HS-5 (cell line): ENCODE measurements at places on chromosomes 3 and 15.

- DNase-seq = no peak
These were observed 62.5 kb downstream of the ARHGAP31 start for GRCh38 chr3:119356646-119357045.

GRCh38 chr3:183638101-183638852 lies 2.9 kb downstream of the KLHL24 start:
- no peak for DNase-seq

- DNase-seq = peak; percentile 0
These were observed 377.7 kb upstream of the AGTR1 start for GRCh38 chr3:148319960-148320359.

DNA sequence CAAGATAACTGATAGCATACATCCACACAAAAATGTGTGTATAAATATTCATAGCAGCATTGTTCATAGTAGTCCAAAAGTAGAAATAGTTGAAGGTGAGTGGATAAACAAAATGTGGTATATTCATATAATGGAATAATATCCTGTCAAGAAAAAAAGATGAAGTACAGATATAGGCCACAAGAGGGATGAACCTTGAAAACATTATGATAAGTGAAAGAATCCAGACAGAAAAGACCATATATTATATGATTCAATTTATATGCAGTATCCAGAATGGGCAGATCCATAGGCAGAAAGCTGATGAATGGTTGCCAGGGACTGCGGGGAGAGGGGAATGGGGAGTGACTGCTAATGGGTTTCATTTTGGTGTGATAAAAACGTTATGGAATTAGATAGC lies 54.3 kb upstream of the TNIK start:
- no peak for DNase-seq

DNA sequence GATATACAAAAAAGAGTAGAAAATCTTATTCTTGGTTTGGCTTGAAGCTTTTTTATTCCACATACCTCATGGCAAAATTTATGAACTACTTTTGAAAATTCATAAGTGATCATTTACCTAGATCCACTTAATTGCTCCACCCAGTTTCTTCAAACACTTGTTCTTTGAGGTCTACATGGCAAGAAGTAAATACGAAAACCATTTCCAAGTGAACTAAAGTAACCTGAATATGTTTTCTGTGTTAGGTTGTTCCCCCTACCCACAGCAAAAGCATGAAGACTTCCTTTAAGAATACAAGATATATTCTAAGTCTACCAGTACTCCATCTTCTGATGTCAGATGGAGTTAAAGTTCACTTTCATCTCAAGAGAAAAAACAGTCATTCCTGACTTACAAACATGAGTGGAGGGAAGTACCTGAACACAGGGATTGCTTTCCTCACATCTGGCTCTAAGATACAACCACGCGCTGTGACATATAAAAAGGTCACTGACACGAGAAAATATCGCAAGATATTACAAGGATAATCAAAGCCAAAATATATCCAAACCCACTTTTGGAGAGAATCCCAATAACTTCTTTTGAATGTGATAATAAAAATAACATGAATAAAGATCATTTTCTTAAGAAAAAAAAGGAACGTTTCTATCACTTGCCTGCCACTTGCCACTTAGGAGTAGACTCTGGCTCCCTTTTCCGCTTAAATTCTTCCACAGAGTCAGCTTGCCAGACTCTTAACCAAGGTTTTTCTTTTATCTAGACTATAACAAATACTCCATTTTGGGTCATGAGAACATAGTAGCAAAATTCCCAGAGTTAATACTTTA lies 424.5 kb downstream of the TIGIT start:
- DNase-seq = no peak

- no peak for DNase-seq
These were observed 67.3 kb downstream of the TGFBR2 start for GRCh38 chr3:30673425-30674341.

- no peak for DNase-seq
These were observed 22.6 kb upstream of the LIMD1 start for GRCh38 chr3:45571969-45572368.

- no peak for DNase-seq
These were observed 33.0 kb upstream of the FAN1 start for GRCh38 chr15:30870681-30871080.

- DNase-seq = no peak
These were observed 41.5 kb downstream of the SPRED1 start for GRCh38 chr15:38294126-38294525.

DNA sequence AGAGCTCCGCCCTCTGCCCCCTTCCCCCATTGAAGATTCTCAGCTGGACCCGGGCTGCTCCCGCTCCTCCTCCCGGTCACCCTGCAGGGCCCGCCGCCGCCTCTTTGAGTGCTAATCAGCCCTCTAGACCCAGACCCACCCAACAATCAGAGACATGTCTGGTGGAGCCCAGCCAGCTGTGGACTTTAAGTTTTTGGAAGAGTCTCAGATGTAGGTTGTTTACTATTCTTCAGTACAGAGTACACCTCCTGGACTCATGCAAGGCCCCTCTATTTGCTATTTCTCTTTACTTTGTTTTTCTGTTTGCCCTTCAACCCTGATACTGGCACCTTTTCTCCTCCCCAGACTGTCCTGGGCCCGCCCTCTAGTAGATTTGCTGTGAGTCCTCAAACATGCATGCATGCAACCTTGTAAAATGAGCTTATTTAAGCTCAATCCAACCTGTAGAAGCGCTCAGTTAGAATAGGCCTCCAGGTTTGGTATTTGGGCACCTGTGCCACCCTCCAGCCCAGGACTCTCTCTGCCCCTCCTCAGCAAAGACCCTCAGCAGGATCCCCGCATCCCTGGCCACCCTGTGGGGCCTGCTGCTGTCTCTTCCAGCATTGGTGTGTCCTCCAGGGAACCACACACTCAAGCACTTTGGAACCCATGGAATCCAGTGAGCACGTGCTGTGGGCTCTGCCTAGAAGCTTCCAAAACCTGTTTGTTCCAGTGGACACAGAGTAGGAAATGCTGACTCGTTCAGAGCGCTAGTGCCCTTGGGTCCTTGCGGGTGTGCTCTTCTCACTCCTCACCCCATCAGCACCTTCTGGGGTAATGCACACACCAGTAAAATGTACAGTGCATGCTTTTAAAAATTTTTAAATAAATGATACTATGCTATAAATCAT lies 4.6 kb downstream of the PRR23E start:
- no peak for DNase-seq
